Fibroblast of upper back skin (primary cell): ENCODE measurements at places on chromosomes 11 and 22.
A peak's percentile ranks its signal among the peaks of the same experiment; 100 is the strongest.

- no peak for DNase-seq
Measured at GRCh38 chr22:32333141-32333768, 24.4 kb upstream of the RFPL3 start.

- DNase-seq, result no peak
Measured at GRCh38 chr11:82899957-82900276, 313 bp downstream of the PRCP start.

- no peak for DNase-seq
Measured at GRCh38 chr11:107791343-107792048, 67.1 kb downstream of the SLC35F2 start.

DNA sequence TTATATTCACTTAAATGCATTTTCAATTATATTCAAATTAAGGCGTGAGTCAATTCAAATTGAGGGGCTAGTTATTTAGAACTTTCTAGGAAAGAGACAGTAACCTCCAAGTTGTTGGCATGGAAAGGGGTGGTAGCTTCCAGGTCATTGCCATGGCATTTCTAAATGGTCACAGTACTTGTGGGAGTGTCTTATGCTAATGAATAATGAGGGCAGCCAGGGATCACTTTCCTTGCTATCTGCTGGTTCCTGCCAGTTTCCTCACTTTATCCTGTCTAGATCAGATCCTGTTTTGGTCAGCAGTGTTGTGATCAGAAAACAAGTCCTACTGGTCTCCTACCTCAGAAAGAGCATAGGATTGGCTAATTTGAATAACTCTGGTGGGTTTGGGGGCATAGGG lies 21.8 kb upstream of the RNASEH2C start:
- no peak for DNase-seq

GRCh38 chr11:128318856-128319474 lies 268.4 kb downstream of the ETS1 start:
- peak; percentile 53 for DNase-seq
